Activated naive CD8-positive, alpha-beta T cell treated with anti-CD3 and anti-CD28 coated beads, Interleukin-2, amount 50 U/mL, for 16 hours (primary cell): ENCODE measurements at places on chromosomes 7 and 10.

DNA sequence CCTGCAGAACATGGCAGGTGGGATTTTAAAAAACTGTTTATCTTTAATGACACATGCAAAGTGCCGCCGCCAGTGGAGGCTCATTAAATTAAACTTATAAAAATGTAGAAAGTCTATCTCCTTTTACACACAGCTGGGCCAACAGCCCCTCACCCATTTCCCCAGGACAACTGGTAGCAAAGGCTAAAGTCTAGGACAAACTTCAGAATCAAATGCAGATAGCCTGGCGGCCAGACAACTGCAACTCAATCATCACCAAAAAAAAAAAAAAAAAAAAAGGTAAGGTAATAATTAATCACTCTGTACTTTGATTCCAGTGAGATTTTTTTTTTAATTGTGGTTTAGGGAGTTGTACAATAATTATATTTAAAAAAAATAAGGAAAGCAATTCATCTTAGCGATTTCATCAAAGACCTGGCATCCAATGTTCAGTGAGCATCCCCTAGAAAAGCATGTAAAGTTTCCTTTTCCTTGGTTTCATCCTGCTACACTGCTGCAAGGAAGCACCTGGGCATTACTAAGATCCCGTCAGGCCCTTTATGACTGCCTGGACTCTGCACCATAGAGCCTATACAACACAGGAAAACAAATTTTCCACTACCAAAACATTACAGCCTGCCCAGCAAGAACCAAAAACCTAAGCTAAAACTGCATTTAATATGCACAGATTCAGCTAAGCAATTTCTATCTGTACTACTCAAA is 98.5 kb downstream of the GRB10 start:
- no peak for DNase-seq

GRCh38 chr7:39637400-39637799 is 14.0 kb downstream of the RALA start:
- DNase-seq, result no peak

GRCh38 chr10:31620226-31621151 is 301.5 kb downstream of the ZEB1 start:
- no peak for DNase-seq

- DNase-seq, result no peak
Measured at GRCh38 chr10:89576022-89576421, 40.6 kb upstream of the SLC16A12 start.

DNA sequence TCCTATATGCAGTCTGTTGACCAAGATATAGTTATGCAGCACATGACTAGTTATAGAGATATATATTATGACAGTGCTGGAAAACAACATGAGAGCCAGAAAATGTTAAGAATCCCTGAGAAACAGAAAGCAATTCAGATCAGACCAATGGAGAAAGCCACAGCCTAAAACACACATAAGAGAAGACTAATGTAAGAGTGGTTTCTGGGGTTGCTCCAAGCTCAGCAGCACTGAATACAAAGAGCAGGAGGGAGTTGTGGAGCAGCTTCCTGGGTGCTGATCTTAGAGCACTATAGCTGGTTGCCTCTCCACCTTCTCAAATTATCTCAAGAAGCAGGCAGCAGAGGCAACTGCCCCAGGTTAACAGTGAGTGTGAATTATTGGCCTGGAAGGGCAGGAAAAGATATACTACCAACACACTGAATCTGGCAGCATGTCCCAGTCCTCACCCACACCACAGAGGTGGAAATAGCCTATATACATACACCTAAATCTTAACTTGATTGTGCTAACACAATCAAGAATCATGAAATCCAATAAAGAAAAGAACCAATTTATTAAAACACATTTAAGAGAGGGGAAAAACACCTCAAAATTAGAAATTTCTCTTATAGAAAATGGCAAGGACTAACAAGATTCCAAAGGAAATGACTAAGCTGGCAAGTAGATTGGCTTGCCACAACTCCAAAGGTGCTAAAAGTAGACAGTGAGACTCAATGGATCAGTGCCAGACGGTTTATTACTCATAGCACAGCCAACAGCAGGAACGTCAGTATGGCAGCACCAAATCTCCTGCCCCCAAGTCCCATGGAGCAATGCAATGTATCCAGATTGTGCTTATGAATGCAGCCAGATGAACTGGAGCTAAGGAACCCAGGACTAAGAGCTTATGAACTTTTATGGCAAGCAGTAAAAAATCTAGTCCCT is 5.1 kb downstream of the PTTG1IP2 start:
- DNase-seq, result no peak

GRCh38 chr7:149226840-149227494 is 12.5 kb upstream of the ZNF212 start:
- DNase-seq, result no peak

- DNase-seq, result no peak
Measured at GRCh38 chr10:86046845-86047460, 319.6 kb downstream of the GRID1 start.

DNA sequence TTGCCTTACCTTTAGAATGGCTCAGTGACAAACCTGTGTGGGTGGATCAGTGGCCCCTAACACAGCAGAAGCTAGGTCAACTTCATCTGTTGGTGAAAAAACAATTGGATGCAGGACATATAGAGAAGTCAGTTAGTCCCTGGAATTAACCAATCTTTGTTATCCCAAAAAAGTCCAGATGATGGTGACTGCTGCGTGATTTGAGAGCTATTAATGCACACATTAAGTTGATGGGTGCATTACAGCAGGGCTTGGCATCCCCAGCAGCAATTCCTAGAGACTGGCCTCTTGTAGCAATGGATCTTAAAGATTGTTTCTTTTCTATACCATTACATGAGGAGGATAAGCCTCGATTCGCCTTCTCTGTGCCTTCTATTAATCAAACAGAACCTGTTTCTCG is 33.3 kb downstream of the OR13A1 start:
- DNase-seq, result no peak

DNA sequence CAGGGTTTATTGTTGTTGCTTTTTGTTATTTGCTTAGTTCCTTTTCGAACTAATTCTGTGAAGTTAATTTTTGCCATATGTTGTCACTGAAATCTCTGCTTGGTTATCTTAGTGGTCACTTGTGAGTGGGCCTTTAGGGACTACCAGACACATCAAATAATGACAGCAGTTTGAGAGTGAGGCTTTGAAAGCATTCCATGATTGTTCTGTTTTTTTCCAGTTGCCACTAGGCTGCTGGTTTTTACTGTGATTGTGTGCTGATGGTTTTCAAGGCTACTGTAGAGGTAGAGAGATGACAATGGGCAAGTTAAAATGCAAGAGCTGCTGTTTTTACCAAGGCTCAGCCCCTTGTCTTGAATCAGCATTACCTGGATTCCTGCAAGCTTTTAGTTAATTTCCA is 20.0 kb downstream of the SEPTIN7 start:
- no peak for DNase-seq

- no peak for DNase-seq
Measured at GRCh38 chr7:94001396-94001795, 2.8 kb downstream of the BET1 start.

DNA sequence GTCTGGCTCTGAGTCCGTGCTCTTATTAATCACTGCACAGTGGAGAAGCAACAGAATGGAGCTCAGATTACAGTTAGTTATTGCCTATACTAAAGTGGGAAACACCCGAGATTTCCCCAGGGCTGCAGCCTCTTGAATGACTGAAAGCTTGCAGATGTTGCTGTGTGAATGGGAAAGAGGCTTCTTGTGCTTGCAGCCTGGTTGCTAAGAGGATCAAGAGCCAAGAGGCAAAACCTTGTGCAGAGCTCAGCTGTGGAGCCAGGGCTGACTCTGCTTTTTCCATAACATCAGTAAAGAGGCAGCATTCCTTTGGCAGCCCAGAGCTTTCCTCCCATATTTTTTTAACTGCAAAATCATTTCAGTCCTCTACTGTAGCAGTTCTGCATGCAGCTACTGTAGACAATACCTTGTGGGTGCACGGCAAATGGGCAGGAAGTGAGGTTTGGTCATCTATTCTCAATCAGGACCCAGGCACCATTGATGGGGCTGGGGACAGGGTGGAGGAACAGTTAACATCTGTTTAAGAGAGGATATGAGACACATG is 86.5 kb downstream of the RALA start:
- no peak for DNase-seq

GRCh38 chr10:43069211-43069515 is 7.7 kb upstream of the RET start:
- no peak for DNase-seq

DNA sequence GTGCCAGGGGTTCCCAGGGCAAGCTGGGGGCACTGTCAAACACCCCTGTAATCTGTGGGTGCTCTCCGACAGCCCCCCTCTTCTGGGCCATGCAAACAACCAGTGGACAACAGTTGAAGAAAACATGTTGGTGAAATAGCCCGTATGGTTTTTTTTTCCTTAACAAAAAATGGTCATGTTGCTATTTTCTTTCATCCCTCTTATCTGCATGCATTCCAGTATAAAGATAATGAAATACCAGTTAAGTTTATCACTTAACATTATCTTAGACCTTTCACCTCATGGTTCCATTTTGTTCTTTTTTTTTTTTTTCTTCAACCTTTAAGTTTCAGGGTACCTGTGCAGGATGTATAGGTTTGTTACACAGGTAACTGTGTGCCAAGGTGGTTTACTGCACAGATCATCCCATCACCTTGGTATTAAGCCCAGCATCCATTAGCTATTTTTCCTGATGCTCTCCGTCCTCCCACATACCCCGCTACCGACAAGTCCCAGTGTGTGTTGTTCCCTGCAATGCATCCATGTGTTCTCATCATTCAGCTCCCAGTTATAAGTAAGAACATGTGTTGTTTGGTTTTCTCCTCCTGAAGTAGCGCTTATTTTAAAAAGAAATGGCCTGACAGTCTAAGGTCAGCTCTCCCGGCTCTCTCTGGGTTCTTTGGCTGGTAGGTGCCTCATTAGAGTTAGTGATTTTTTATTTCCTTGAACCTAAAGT is 110.1 kb downstream of the NRP1 start:
- no peak for DNase-seq

DNA sequence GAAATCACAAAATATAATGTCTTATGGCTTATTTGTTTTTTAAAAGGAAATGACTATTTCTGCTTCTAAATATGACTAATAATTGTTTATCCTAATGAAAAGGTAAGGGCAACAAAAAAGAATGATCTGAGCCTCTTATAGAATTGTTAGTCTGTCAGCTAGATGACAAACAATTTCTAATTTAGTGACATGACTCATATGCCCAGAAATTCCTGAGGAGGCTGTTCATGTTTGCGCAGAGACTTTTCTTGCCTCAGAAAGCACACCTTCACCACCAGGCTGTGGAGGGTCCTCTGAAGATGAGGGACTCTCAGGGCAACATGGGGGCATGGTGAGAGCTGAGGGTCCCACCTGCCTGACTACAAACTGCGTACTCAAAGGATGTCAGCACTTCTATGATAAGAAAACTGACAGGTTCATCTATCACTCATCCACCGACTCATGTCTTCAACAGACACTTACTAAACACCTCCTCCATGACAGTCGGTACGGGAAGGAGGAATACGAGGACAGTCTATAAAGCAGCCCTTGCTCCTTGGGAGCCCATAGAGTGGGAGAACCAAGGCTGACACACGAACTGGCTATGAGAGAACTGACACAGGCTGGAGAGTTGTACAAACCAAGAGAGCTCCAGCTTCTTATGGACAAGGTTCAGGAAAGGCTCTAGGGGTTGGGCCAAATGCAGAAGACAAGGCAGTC is 102.0 kb downstream of the PKD1L1 start:
- no peak for DNase-seq

DNA sequence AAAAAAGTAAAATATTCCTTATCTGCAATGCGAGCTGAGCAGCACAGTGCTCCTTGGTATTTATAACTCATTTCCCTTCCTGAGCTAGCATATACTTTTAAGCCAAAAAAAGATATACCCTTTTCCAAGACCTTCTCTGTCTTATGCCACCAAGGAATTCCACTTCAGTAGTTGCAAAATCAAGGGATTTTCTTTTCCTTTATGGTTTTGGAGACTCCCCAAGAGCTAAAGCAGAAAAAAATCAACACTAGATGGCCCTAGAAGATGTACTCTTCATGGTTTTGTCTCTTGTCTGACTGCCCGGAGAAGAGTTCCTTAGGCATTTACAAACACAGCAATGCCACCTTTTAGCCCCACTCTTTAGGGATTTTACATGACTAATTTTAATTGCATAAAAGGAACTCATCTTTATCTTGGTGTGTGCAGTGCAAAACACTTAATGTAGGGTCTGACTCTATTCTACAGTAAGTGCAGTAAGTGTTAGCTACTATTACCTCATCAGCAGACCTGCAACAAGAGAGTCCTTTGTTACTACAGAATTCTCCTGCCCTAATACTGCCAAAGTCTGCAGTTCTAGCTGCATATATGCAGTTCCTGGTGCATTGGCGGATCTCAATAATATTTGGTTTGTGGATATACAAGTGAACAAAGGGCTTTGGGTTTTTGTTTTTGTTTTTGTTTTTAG is 443.3 kb downstream of the GFRA1 start:
- DNase-seq, result no peak

DNA sequence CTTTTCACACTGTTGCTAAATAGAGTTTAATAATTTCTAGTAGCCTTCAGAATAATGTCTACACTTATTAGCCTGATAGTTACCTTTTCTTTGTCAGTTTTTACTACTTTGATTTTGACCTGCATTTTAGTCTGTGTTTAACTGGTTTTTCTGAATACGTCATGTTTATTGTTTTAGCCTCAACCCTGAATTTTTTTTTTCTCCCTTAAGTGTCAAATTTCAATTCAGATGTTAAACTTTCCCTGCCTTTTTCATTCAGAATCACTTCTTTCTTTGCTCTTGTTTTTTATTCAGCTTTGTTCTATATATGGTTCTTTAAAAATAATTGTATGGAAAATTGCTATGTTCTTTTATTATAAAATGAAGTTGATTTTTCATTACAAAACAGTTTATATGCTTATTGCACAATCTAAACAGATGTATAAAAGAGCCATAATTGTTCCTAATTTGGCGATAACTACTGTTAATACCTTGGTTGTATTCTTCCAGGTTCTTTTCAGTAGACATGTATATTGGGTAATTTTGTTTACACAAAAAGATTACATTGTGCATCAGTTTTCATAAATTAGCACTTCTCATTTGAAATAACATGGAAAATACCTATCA is 159.7 kb downstream of the ADK start:
- DNase-seq, result no peak

DNA sequence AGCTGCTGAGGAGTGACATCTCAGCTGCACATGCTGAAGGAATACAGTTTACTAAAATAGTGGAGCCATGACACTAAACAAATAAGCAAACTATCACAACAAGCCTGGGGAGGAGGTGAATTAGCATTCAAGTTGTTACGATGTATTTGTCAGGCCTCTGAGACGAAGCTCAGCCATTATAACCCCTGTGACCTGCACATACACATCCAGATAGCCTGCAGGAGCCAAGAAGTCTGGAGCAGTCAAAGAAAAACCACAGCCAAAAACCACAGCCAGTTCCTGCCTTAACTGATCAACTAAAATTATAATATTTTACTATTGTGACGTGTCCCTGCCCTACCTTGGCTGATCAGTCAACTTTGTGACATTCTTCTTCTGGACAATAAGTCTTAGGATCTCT is 68.6 kb downstream of the NSUN6 start:
- DNase-seq, result no peak

DNA sequence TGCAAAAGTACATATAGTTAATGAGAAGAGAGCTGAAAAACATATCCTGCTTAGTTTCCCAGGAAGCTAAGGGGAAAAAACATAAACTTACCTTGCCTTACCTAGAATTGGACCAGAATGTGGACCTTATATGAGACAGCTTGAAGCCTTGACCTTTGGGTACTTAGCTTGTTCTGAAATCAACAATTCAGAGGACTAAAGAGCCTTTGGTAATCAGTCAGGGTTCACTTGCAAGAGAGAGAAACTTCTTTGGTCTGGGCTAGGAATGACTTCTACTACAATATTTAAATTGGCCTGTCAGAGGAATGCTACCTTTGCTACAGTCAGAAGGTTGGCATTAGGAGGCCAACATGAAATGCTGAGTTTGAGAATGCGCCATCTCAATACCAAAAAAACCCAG is 24.9 kb downstream of the SAMD8 start:
- DNase-seq, result no peak
